Stimulated activated CD4-positive, alpha-beta T cell treated with anti-CD3 and anti-CD28 coated beads, Interleukin-12 subunit alpha, Interleukin-12 subunit beta, amount 100 ng/mL, for 24 hours (primary cell): ENCODE measurements at places on chromosomes 5 and 9.

GRCh38 chr5:151577566-151577965 is 13.6 kb downstream of the FAT2 start:
- DNase-seq = no peak

DNA sequence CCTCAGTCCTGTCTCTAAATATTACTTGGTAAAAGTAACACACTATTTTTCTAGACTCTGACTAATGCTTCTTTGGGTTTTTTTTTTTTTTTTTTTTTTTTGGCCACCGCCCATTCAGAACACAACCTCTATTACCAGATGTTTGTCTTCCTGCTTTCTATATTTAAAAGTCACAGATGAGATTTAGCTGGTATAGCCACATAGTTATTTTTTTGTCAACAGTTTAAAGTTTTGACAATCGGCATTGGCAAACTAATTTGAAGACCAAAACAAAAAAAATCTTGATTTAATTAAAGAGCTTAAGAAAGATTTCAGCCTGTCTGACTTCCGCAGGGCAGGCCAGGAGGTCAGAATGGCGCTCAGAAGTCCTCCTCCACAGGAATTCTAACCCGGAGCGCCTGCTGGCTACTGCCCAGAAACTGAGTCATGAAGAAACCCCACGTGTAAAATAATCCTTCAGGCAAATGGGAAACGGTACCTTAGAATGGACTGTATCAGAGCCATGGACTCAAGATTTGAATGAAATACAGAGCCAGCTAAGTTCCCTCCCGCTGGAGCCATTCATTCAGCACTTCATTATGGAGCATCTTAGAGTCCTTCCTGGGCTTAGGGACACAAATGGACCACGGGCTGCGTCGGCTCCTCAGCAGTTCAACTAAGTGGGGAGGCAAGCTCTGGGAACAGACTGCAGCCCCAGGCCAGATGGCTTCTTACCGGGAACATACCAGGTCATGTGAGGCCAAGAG is 55.6 kb downstream of the PTPDC1 start:
- DNase-seq = no peak

DNA sequence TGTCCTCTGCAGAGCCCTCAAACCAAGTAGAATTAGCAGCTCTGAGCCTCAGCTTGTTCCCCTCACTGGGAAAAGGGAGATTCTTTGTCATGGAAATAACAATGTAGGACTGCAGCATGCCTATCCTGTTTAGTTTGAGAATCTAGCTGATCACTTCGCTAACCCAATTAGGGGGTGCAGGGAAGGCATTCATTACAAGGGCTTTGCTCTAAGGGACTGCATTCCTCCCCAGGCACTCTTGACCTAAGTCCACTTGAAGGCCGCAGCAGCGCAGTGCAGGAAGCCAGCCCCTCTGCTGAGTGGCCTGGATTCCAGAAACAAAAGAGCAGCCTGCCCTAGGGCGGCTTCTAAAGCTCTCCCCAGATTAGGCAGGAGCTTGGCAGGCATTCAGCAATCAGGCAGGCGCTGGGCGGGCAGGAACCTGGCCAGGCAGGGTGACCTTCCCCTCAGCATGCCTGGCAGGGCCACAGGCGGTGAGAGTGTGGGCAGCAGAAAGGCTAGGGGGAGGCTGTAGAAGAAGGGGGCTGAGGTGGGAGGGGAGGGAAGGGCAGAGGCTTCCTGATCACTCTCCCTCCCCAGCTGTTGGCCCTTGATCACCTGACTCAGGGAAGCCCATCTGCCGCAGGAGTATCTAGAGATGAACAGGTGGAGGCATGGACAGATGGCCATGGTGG is 24.8 kb downstream of the CCNJL start:
- DNase-seq = no peak

DNA sequence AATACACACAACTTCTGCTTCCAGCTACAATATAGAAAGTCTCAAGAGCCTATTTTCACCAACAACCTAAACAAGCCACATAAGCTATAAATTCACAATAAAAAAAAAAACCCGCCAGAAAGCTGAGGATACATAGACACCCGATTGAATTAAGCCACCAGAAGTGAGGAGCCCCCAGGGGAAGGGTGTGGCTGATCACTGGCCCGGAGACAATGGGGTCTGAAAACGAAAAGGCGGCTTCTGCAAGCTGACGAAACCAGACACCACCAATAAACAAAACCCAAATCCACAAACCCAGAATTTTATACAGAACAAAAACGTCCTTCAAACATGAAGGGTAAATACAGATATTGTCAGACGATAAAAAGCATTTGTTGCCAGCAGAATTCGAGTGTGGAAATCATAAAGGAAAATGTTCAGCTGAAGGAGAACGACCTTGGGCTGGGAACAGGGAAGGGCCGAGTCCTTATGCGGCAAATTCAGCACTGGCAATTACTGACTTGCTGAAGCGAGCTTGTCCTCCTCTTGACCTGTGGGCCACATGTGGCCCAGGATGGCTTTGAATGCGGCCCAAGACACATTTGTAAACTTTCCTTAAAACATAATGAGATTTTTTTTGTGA is 39.6 kb upstream of the CEP72 start:
- no peak for DNase-seq

DNA sequence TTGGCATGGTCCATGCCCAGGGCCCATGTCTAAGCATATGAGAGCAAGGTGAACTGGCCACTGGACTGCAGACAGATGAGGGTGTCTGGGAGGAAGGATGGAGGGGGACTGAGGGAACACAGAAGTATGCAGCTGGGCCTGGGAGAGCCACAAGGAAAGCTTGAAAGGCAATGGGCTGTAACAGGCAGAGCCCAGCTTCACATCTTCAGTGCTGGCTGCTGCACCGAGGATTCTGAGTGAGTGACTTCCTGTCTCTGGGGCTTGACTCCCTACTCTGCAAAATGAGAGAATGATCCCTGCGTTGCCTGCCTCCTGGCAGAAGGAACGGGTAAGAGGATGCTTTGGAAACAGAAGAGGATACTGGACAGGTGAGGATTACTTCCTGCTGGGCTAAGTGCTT is 29.0 kb downstream of the COL15A1 start:
- no peak for DNase-seq

- DNase-seq = no peak
Measured at GRCh38 chr5:1736889-1737711, 62.5 kb downstream of the MRPL36 start.

GRCh38 chr5:36250427-36250826 is 8.7 kb upstream of the NADK2 start:
- DNase-seq = no peak

DNA sequence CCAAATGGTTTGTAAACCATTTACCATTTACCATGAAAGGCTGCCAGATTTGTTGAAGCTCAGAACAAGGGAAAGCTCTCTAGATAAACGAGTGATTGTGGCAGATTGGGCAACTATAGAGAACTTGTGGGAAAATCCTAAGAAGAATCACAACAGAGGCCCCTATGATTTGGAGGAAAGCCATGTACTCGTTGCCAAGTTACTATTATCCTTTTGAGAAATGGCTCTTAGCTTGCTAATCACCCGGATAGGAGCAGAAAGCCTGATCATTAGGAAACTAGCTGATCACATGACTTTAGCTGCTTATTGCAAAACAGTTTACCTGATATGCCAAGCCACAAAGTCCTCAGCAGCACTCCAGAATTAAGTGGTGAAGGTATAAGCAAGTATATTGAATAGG is 23.5 kb upstream of the ATG10 start:
- no peak for DNase-seq

DNA sequence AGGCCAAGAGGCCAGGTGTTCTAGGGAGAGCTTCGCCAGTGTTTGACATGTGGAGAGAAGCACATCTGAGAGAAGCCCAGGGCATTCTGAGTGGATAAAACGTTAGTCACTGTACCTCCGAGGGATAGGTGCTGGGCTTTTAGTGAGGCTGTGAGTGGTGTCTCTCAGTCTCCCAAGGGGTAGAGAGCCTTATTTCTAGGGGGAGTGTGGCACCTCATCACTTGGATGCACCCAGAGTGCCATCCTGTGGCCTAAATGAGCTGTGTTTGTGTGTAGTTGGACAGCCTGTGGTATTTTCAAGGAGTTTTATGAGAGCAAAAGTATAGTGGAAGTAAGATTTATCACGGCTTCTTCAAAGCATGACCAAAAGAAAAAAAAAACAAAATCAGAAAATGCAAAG is 1046.9 kb upstream of the WWC1 start:
- no peak for DNase-seq

- DNase-seq = no peak
Measured at GRCh38 chr5:41656597-41656996, 146.2 kb upstream of the PLCXD3 start.

DNA sequence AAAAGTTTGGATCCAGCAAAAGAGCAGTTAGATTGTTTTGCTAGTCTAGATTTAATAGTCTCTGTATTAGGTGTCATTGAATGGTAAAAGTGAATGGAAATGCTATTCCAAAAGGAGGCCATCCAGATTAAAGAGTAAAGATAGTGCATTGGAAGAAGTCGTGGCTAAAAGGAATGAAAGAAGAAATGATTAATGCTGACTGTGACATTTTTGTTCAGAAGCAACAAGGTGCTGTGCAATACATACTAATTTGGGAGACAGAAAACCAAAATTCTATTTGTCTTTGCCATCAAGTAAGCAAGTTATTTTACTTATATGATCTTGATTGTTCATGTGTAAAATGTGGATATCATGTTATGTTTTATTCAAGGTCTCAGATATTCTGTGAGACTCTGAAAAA is 85.1 kb downstream of the GPBP1 start:
- DNase-seq = no peak

DNA sequence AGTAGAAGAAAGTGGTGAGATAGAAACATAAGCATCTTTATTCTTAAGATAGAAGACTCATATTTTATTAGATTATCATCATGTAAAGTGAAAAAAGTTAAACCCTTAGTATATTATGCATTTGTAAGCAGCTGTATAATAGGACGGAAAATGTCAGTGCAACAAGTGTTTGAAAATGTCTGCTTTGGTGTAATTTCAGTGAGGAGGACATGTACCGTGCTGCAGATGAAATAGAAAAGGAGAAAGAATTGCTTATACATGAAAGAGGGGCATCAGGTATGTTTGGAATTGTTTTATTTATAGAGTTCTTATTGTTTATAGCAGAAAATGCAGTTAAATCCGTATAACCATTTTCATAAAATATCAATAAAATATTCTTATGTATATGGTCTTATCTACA is 8.9 kb downstream of the OTULIN start:
- no peak for DNase-seq

DNA sequence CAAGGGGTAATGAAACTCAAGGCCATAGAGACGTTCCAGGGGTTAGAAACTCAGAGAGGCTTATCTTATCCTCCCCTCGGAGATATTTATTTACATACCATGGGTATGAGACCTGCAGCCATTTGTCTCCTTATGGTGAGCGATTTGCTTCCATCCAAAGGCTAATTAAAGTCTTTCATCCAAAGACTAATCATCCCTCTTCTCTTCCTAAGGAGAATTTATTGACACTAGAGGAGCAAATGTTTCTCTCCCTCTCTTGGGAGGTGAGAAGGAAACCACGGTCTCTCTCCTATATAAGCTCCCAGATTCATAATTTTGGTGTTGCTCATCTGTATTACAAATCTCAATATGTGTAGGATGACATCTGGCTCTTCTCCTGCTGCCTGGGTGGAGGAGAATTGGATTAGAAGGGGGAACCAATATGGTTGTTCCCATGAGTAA is 31.0 kb upstream of the RPS23 start:
- no peak for DNase-seq

DNA sequence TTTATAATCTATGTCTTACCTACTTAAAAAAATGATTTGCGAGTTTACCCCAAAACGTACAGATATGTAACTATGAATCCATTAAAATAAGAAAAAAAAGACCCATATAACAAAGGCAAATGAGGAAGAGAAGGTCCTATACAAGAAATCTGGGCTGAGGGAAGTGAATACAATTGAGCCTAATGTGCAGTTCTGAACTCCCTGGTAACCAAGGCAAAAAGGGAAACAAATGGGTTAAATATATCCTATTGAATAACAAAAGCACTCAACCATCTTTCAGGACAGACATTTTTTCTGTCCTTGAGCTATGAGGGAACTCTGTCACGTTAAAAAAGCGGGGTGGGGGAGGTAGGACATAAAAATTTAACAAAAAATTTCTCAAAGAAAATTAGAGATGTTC is 78.6 kb downstream of the PTPN3 start:
- no peak for DNase-seq

DNA sequence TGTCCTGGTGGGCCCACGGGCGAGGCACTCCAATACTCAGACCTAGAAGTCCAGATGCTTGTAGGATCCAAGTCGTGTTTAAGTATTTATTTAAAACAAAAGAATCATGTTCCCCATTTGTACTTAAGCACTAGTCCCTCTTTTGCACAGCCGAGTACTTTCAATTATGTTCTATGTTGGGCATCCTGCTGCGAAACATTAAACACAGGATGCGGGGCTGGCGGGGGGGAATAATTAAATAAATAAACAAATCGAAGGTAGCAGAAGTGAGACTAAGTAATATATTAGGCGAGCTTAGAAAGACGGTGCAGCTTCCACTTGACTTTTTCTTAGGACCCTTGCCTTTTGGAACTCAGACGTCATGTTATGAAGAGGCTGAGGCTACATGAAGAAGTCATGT is 1129.2 kb upstream of the ACO1 start:
- no peak for DNase-seq

DNA sequence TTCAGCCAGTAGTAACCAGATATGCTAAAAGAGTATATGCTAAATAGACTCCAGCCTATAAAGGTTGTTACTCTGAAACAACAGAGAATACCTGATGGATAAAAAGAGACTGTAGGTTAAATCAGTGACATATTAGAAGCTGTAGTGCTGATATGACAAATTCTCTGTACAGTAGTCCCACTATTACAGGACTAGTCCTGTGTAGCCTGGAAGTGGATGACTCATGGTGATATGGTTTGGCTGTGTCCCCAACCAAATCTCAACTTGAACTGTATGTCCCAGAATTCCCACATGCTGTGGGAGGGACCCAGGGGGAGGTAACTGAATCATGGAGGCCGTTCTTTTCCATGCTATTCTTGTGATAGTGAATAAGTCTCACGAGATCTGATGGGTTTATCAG is 276.2 kb upstream of the POU5F2 start:
- DNase-seq = no peak

- DNase-seq = no peak
Measured at GRCh38 chr5:40976836-40977235, 67.5 kb downstream of the C7 start.

- DNase-seq = no peak
Measured at GRCh38 chr5:151202381-151203139, 21.3 kb downstream of the CCDC69 start.

- no peak for DNase-seq
Measured at GRCh38 chr5:96189028-96189826, 227.6 kb upstream of the ELL2 start.

- DNase-seq = no peak
Measured at GRCh38 chr9:86600291-86600690, 246.1 kb upstream of the TUT7 start.
